ENCODE measurements at places on chromosomes 4 and X.

GRCh38 chrX:54181202-54181953, 1.7 kb downstream of the FAM120C start:
- no peak for DNase-seq

DNA sequence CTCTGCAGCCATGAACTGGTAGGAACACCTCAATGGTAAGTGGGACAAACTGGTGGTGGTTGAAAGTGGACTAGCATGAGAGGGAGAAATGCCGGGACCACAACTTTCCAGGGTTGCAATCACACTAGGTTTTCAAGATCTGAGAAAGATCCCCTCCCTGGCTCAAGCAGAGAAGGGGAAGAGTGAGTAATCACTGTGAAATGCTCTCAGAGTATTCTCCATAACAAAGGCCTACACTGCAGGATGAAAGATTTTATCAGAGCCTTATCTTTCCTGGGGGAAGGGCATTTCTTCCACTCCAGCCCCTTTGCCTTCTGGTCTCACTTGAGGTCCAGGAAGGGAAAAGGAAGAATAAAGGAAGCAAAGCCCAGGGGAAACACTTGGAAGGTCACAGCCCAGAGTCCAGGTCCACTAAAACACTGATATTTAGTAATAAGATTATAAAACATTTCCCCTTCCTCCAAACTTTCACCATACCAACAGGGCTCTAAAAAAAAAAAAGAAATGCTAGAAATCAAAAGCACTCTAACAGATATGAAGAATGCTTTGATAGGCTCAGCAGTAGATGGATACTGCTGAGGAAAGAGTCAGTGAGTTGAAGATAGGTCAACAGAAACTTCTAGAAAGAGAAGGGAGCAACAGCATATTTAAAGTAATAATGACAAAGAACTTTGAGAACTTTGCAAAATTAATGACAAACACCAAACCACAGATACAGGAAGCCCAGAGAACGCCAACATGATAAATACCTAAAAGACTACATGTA, 95.9 kb downstream of the WDFY3 start:
- DNase-seq: no peak

- DNase-seq: peak; percentile 4
These were observed 600.9 kb upstream of the DIPK2B start for GRCh38 chrX:45801554-45801953.

DNA sequence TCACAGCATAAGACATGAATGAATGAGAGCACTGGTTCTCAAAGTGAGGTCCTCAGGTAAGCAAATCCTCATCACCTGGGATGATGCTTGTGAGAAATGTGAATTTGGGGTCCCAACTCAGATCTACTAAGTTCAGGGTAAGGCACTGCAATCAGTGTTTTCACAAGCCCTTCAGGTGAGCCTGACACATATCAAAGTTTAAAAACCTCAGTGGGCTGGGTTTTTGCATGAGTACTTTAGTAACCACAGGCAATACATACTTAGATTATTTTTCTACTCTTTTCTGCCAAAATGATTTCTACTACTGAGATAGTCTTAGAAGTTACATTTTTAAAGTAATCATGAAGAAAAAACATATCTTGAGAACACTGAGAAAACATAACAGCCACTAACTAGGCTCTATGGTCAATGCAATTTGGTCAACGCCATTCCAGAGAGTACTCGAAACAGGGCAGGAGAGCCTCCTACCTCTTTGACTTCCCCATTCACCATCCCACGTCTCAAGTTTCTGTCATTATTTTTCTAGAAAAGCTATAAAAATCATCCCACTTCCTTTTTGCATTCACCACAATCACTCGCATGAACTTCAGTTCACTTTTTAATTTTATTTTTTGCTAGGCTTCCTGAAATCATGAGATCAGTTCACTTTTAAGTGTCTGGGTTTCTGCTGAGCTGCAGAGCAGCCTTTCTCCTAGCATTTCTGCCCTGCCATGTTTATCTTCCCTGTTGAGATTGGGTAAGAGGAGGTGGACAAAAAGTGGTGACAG, 73.8 kb downstream of the MFAP3L start:
- DNase-seq: no peak

GRCh38 chr4:86595426-86595805, 1.3 kb downstream of the PTPN13 start:
- no peak for DNase-seq

DNA sequence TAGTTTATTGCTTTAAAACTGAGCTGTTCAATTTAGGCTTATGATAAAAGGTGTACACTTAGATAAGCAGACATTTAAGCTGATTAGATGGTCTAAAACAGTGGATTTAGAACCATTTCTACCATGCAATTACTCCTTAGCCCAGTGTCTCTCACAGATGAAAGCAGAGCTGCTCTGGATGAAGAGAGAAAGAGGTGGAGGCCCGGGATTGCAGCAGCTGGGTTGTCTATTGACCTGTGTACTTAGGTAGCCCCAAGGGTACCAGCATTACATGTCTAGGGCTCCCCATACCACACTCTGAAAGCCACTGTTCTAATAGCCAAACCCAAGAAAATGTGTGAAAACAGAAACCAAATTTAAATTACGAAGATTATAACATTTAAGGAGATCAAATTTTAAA, 86.0 kb upstream of the GIMD1 start:
- no peak for DNase-seq

DNA sequence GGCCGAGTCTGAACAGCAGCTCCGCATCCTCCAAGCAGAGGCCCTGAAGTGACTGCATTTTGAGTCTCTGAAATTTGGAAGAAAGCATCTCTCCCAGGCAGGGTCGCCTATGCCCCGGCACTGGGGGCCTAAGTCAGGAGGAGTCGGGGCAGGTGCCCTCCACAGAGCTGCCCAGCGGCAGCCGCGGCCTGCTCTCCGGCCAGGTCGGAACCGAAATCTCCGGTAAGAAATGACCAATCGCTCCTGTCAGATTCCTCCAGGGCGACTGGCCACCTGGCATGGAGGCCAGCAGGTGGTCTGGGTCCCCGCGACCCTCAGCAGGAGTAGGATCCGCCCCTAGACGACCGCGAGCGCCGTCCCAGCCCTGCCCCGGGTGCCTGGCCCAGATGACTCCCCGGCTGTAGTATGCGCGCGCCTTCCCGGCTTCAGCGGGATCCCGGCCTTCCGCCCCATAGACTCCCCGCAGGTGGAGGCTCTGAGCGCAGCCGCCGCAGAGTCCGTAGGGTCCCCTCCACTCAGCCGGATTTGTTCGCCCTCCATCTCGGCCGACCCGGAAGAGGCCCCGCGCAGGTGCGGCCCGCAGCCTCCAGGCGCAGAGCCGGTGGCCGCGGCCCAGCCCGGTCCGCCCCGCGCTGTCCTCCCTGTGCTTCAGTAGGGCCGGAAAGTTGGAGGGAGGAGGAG, 1.5 kb downstream of the NKX1-1 start:
- no peak for DNase-seq

- no peak for DNase-seq
These were observed 40.9 kb upstream of the VEGFC start for GRCh38 chr4:176833400-176834175.

GRCh38 chr4:126267689-126268088, 952.9 kb downstream of the FAT4 start:
- DNase-seq: no peak

GRCh38 chr4:99507762-99508161, 3.1 kb upstream of the C4orf17 start:
- DNase-seq: no peak

DNA sequence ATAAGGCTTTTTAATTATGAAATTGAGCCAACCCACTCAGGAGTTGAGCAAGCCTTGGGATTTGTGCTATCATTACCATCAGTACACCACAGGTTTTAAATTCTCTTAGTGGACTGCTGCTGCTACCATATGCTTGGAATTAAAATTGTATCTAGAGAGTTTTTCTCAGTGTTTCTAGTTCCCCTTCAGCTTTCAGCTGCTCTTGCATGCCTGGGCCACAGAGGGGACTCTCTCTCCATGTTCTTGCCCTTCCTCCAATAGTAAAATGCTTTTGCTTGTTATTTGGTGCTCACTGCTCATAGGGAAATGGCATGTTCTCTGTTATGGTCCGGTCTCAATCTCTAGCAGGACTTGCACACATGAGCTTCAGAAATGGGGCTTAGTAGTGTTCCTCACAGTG, 101.9 kb downstream of the IGSF1 start:
- DNase-seq: no peak

DNA sequence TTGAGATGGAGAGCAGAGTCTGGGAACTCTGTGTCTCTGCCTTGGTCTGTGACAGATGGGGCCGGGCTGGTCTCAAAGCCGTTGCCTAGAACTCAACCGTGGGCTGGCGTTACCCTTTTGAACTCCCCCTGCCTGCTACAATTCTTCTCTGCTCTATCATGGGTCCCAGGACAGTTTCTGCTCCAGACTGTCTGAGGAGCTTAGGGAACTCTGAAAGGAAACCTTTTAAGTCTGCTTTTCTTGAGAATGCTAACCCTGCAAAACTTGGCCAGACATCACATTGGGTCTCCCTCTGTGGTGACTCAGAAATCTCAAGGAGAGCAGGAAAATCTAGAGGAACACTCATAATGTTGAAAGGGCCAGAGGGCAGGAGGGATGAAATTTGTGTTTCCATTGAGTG, 240.6 kb downstream of the CBR4 start:
- DNase-seq: no peak

- peak; percentile 13 for DNase-seq
These were observed 7.4 kb downstream of the CORIN start for GRCh38 chr4:47830265-47831025.

GRCh38 chr4:75698162-75698962, 25.2 kb upstream of the G3BP2 start:
- no peak for DNase-seq

DNA sequence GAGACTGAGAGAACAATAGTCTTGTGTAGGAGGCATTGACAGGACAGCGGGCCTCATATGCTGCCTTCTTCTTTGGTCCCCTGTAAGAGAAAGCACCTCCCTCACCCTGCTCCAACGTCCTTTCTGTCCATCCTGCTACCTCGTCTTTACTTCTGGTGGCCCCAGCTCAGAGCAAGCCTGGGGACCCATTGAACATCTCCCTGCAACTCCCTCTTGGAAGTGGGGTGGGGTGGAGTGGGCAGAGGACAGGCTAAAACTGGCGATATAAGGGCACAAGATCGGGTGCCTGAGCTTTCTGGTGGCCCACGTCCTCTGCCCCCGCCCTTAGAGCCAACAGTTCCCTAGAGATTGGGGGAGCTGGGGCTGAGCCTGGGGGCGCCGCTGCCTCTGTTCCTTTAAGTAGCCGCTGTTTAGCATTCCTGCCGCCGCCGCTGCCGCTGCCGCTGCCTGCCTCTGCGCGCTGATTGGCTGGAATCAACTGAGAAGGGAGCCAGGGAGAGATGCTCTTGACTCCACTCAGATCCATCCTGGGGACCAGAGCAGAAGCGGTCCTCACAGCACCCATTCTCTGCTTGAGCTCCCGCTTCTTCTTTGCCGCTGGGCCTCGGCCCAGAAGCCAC, at the start of gene DLG3:
Gene DLG3 (plus strand): TSS at position 510 of the 620 bp plus-strand sequence. CDS start 367 bp downstream, outside the sequence.
- no peak for DNase-seq

DNA sequence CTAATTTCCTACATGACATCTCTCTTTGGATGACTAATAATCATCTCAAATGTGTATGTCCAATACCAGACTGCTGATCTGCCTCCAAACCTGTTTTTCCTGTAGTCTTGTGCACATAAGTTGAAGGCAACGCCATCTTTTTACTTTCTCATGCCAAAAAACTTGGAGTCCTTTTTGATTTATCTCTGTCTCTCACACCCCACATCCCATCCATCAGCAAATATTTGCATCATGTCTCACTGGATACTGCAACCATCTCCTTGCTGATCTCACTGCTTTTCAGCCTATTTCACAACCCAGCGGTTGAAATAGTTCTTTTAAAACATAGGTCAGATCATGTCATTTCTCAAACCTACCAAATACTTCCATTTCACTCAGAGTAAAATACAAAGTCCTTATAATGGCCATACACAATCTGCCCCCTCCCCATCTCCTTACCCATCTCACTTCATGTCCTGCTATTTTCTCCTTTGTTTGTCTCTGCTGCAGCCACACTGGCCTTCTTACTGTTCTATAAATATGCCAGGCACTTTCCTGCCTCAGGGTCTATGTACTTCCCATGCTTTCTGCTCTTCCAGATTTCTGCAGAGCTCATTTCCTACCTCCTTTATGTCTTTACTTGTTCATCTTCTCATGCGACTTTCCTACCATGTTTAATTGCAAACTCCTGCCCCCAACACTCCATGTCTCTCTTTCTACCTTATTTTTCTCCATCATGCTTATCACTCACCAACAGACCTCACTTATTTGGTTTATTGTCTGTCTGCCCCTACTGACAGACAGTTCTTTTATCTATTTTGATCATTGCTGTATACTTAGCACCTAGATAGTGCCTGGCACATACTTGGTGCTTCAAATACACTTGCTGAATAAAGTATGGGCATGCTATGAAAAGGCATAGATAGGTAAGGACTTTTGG, 98.8 kb downstream of the ANXA3 start:
- no peak for DNase-seq

- DNase-seq: no peak
These were observed 56.3 kb downstream of the RGS12 start for GRCh38 chr4:3349116-3349515.

GRCh38 chr4:105831189-105831588, 64.1 kb upstream of the NPNT start:
- no peak for DNase-seq

DNA sequence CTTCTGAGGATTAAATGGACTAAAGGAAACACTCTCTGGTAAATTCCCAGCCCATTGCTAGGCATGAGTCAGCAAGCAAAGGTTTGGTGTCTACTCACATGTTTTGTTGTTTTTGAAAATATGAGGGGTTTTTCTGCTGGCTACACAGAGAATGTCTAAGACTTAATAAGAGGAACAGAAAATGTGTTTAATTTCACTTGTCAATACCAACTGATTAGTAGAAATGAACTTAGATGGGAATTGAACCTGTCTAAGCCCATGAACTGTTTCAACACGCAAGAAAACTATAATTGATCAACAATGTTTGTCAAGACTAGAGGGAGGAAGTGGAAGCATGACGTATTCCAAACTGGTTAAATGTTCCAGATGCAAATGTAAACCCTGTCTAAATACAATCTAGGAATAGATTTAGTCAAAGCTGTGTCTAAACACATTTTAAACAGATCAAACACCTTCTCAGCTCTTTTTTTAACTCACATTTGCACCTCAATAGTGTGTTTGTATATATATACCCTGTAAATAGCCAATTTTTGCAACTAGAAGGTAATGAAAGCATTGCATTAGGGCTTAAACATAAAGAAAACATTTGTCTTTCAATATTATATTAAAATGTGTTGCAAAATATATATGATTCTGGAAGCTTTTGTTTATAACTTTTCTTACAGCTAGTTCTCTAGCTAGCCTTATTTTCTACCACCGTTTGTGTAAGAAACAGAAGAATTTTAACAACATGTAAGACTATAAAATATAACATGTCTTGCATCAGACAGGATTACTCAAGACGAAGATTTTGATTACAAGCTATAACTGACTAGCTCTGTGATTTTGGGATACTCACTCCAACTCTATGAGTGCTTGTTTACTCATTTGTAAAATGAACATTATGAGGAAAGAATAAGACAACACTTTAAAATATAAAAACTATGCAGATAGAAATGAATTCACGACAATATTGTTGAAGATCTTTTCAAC, 607.8 kb downstream of the FSTL5 start:
- no peak for DNase-seq

Measured in NCI-H2081 treated with DMSO at 0.1 percent for 48 hours (cell line).